Stromal cell of bone marrow (primary cell): ENCODE measurements at places on chromosomes 12 and 14.

DNA sequence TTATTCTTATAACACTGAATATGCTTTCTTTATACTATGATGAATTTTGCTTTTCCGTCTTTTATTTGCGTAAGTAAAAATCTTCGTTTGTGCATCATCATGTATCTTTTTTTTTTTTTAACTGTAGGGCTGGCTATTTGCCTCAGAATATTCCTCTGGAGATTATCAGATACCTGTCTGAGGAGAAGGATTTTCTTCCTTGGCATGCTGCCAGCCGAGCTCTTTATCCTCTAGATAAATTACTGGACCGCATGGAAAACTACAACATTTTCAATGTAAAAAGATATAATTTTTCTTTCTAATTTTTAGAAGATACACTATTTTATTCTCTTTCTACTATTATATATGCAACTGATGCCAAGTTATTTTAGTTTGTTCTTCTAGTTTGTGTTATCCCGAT, 346.6 kb downstream of the TRHDE start:
- no peak for DNase-seq

- DNase-seq = no peak
Observed at GRCh38 chr14:93040443-93040842, 75.3 kb downstream of the ITPK1 start.

DNA sequence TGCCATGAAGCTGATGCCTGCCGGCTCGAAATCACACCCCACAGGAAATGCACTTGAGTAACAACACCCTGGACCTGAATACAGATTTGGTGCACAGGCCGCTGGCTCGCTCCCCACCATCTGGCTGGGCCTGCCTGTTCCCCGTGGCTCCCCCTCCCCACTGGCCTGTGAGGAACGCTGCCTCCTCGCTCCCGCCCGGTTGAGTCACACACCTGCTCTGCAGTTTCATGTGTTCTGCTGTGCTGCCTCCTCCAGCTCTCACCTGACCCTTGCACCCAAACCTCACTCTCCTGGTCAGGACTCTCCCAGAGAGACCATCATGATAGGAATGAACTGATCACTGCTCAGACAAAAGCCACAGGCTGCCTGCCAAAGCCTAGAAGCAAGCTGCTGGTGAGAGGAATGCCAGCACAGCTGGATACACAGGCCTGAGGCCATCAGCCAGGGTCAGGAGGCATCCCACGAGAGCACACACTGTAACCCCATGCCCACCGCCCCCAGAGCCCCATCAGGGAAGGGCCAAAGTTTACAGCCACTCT, 3.8 kb upstream of the SIVA1 start:
- peak; percentile 49 for DNase-seq

DNA sequence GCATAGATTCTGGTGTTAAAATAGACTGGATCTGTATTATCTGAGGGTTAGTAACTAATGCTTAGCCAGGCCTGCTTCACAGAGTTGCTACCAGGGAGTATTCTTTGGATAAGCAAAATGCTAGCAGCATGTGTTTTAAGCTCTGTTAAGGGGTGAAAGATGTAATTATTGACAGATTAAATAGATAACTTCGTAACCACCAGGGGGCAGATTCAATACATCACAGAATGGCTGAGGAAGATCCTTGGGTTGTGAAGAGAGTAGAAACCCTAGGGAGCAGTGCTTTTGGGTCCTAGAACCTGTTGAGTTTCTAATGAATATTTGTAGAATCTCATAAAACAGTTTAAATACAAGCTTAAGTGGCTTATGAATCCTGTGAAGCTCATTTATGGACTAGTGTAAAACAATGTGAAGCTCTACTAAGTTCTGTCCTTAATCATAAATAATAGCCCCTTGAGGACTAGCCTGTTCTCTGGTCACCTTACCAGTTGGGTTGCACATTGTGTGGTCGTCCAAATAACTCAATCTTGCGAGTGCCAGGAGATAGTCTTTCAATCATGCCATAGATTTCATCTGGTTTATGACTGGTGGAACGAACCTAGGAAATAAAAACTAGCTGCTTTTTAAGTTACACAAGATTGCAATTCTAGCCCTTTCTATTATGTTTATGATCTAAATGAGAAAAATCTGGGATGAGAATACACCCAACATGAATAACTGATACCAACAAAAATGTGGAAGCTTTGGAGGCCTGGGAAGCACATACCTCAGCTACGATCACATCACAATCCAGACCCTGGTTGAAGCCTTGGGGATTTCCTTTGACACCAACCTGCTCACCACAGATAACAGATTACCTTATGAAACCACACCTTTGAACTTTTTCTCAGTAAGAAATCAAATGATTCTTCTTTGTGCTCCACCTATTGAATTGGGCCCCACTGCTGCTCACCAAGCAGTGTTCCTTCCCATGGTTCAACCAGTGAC, 12.3 kb downstream of the METTL3 start:
- DNase-seq = no peak

GRCh38 chr12:62604871-62605270, 138.2 kb downstream of the MON2 start:
- no peak for DNase-seq

DNA sequence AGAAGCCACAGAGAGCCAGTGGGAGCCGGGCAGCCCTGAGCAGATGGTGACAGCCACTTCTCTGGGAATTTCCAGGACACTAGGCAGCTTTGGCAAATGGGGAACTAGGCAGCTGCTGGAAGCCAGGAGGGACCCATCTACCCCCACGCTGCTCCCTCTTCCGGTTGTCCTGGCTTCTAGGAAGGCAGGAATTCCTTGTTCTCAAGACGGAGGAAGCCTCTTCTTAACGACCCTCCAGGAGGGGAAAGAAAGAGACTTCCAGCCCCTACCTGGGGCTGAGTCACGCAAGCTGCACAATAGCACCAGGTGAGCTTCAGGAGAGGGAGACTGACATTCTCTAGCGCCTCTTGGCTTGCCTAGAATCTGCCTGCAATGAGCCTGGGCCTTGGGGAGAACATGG, 141.5 kb downstream of the ANO2 start:
- DNase-seq = no peak

- no peak for DNase-seq
Observed at GRCh38 chr14:38705220-38705619, 397.8 kb downstream of the SEC23A start.

- DNase-seq = no peak
Observed at GRCh38 chr12:26370098-26370497, 174.7 kb downstream of the SSPN start.

- no peak for DNase-seq
Observed at GRCh38 chr12:122147514-122148290, 26.3 kb downstream of the IL31 start.

- DNase-seq = no peak
Observed at GRCh38 chr12:23132357-23132756, 507.4 kb downstream of the ETNK1 start.

GRCh38 chr14:61090432-61091216, 109.6 kb downstream of the SLC38A6 start:
- DNase-seq = no peak
